ENCODE measurements at places on chromosomes 4 and X.
A peak's percentile ranks its signal among the peaks of the same experiment; 100 is the strongest.

GRCh38 chr4:103400405-103400804 is 202.3 kb upstream of the CENPE start:
- DNase-seq = no peak

DNA sequence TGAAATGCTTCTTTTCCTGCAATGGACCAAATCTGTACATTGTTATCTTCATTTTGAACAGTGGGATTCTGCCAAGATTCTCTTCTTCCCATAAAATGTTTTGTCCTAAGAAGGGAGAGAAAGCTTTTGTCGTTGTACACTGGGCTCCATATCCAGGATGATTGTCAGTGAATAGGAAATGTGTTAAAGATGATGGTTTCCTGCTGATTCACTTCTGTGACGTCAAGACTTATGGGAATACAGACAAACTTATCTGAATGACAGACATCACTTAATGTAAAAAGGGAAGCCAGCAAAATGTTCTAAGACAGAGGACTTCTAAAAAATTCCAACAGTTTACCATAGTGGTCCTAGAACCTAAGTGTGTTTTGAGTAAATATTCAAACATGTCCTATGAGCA is 53.7 kb upstream of the HPF1 start:
- no peak for DNase-seq

GRCh38 chr4:83174844-83175414 is 60.4 kb upstream of the PLAC8 start:
- DNase-seq = no peak

DNA sequence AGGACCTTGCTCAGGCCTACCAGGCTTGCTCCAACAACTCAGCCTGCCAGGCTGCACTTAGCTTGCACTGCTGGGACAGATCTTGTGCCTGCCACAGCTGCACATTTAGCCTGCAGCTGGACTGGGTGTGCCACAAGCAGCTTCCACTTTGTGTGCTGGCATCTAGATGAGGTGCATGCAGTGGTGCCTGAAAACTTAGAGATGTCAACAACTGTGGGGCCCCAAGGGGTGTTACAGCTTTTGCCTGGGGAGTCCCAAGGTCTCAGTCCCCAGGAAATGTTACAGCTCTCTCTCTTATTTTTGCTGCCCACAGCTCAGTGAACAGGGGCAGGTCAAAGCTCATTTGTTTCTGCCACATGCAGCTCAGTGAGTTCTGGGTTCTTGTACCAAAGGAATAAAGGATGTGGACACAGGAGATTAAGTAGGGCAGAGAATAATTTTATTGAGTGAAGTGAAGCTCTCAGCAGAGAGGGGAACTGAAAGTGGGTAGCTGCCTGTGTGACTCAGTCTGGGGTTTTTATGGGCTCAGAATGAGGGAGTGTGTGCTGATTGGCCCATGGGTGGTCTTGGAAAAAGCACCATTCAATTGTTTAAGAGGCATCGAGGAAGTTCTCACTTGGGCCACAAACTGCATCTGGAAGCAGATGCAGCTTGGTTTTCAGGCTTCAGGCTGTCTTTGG is 828.3 kb downstream of the TECRL start:
- DNase-seq = no peak

- DNase-seq = no peak
Observed at GRCh38 chrX:150152036-150152435, 211.1 kb upstream of the MAMLD1 start.

- DNase-seq = peak; percentile 3
Observed at GRCh38 chrX:10725071-10725470, 104.7 kb upstream of the MID1 start.

Data from hepatic stellate cell (primary cell).